ENCODE measurements at places on chromosomes 6 and 20.

- DNase-seq: peak; percentile 61
Observed at GRCh38 chr20:58891718-58892140, 39.2 kb downstream of the GNAS start.

GRCh38 chr6:53986165-53986720 is 125.0 kb upstream of the MLIP start:
- DNase-seq: peak; percentile 20

- no peak for DNase-seq
Observed at GRCh38 chr20:2797136-2797983, 3.1 kb downstream of the CPXM1 start.

- no peak for DNase-seq
Observed at GRCh38 chr6:11785774-11786579, 7.4 kb upstream of the ADTRP start.

GRCh38 chr6:3894590-3895311 is 45.6 kb downstream of the FAM50B start:
- no peak for DNase-seq

DNA sequence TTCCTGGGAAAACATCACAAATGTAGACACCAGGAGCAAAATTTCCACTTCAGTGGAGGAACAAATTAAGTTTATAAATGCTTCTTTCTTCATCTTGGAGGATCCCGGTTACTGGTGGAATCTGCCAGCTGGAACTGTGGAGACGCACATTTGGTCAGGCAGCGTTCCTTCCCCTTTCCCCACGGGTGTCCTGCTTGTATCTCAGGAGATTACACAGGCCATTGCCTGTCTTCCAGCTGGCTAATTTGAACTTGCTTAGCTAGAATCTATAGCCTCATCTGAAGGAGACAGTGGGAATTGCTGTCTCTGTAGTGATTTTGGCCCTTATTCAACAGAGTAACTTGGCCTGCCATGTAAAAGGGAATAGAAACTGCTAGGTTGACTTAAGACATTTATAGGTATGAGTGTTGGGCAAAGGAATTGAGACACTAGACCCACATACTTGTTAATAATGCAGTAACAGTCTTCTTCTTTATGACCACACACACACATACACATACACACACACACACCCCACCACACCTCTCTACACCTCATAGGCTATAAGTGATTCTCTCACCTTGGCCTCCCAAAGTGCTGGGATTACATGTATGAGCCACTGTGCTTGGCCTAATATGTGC is 34.4 kb downstream of the TSBP1 start:
- no peak for DNase-seq

DNA sequence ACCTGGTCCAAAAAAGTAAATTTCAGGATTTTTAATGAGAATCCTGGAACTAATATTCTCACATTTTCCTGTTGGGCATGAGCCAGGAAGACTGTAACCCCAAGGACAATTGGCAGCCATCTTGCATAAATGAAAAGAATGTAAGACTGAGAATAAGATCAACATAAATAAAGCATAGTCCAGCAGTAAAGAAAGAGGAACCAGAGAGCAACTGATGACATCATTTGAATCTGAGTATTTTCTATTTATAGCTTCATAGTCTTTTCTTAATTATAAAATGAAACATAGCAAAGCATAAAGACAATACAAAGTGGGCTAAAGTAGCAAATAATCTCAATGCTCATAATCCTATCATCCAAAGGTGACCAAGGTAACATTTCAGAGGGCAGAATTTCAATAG is 26.6 kb upstream of the FBXL4 start:
- no peak for DNase-seq

DNA sequence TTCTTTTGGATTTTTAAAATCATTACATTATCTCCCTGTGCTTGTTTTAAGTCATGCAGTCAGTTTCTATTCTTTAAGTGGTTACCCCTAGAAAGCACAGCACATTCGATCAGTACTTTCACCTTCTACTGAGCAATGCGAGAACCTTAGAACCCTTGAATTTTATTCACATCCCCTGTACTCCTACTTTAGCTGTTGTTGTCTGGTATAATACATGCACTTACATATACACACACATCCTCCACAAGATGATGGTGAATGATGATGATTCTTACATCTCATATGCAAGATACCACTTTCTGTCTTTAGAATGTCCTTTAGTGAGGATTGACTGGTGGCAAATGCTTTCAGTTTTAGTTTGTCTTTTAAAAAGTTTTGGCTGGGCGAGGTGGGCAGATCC is 5.7 kb downstream of the CDC40 start:
- no peak for DNase-seq
